AG09319 (cell line): ENCODE measurements at places on chromosomes 11 and 22.

- peak; percentile 58 for DNase-seq
These were observed 41.5 kb upstream of the HSPA8 start for GRCh38 chr11:123103326-123103980.

GRCh38 chr11:103109818-103110388, 677 bp downstream of the DYNC2H1 start:
- DNase-seq: no peak

DNA sequence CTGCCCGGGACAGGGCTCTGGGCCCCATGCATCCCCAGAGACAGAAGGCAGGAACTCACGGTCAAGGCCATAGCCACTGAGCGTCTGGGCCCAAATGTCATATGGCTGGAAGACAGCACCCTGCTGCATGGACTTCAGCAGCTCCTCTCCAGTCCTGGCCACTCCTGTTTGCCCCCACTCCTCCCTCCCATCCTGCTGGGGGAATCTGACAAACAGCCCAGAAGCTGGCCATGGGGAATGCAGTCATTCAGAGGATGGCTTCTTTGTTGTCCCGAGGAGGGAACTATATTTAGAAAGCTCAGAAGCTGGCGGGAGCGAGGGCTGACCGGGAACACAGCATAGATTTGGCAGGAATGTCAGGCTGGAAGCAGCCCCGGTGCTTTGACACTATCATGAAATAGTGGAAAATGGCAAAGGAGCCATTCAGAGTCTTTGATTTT, 35.0 kb downstream of the DKK3 start:
- peak; percentile 31 for DNase-seq

DNA sequence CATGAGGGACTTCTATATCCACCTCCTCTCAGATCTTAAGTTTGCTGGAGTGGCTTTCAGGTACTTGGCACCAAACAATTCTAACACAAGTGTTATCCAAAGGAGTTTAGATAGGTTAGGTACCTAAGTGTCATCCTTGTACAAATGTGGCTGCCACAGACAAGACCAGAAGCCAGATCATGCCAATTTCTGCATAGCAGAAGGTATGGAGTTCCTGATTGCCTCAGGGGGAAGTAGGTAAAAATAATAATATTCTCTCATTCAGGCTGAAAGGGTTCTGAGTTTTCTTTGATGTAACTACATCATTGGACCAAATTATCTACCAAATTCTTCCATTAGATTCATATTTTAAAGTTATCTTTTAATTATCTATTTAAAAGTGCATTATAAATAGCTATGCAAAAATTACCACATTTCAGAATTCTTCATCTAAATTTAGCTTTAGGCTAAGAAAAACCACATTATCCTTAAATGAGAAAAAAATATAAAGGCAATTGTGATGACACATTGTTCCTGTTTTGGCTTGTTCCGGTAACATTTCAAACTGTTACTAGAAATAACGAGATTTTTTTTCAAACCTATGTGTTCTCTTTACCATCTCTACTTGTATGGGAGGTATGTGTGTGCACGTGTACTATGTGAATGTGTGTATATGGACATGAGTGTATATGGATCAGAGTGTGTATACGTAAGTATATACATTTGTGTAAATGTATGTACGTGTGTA, 66.2 kb upstream of the POU2AF2 start:
- DNase-seq: no peak

GRCh38 chr11:76626921-76627401, 43.6 kb downstream of the LRRC32 start:
- DNase-seq: no peak

DNA sequence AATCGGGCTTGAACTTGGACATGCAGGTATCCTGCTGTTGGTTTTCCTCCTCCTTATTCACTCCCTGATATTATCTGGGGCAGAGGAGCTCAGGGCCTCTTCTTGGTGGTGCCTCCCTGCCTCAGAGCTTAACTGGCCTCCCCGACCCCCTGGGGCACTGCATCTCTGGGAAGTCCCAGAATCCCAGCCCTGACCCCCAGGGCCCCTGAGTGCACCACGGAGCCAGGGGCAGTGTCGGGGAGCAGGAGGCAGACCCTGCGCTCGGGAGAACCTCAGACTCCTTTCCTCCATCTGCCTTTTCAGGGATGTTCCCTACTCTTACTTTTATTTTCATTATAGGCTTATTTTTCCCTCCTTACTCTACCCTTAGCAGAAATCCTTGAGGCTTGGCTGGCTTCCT, 537.0 kb downstream of the BRD1 start:
- DNase-seq: no peak

DNA sequence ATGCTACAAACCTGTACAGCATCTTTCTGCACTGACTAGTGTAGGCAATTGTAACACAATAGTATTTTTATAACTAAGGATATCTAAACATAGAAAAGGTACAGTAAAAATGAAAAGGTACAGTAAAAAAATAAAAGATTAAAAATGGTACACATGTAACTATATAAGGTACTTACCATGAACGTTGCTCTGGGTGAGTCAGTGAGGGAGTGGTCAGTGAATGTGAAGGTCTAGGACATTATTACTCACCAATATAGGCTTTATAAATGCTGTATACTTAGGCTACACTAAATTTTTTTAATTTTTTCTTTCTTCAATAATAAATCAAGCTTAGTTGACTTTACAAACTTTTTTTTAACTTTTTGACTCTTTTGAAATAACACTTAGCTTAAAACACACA, 59.9 kb downstream of the EIF3M start:
- DNase-seq: no peak

DNA sequence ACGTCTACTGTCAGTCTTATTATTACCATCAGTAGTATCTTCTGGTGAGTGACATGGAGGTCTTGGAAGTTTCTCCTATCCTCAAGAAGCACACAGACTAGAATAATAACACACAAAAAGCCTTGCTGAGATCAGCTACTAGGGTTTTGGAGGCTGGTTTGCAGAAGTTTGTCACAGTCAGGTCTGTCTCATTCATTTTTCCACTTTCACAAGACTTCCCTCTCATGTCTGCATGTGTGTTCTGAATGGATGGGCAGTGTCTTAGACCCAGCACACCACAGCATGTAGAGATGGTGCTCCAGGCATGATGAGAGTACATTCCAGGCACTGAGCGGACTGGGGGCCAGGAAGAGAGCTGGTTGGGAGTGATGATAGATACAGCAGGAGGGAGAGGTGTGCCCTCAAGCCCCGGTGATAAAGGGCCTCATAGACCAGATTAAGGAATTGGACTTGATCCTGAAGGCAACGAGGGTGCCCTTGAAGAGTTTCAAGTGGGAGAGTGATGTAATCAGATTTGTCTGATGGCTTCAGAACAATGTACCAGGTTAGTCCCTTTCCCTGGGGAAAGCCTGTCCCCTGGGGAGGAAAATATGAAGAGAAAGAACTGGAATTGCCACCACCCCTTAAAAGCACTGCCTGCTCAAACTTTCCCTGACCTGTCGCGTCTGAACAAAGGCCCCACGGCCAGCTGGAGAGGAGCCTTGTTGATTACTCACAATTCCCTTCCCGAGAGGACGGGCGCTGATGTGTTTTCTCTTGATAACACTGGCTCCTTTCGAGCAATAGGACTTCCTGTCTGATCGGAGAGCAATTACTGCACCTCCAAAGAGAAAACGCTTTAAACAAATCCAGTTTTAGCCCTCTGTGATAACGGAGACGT, 45.1 kb upstream of the LMO2 start:
- DNase-seq: no peak

DNA sequence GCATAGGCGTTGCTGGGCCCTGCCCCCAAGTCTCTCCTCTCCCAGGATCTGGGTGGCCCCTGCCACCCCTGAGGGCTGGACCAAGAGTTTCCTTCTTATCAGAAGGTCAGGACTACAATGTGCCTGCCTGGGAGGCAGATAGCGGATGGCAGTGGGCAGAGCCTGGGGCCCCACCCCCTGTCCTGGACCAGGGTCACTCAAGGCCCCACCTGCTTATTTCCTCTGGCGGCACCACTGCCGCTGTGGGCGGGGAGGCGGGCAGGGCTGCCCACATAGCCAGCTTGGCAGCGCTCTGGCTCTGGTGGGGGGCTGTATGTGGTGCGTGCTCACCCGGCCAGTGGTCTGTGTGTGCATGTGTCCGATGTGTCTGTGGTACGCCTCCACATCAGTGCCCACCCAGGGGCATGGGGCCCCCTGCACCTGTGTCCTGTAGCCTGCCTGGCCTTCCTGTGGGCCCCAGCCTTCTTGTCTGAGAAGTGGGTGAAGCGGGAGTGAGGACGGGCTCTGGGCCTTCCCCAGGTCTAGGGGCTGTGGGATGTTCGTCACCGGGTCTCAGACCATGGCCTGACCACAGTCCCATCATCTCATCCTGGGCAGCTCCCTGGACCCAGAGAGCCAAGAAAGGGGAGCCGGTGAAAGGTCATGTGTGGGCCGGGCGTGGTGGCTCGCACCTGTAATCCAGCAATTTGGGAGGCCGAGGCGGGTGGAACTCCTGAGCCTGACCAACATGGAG, 3.0 kb downstream of the GAS2L1 start:
- DNase-seq: no peak

DNA sequence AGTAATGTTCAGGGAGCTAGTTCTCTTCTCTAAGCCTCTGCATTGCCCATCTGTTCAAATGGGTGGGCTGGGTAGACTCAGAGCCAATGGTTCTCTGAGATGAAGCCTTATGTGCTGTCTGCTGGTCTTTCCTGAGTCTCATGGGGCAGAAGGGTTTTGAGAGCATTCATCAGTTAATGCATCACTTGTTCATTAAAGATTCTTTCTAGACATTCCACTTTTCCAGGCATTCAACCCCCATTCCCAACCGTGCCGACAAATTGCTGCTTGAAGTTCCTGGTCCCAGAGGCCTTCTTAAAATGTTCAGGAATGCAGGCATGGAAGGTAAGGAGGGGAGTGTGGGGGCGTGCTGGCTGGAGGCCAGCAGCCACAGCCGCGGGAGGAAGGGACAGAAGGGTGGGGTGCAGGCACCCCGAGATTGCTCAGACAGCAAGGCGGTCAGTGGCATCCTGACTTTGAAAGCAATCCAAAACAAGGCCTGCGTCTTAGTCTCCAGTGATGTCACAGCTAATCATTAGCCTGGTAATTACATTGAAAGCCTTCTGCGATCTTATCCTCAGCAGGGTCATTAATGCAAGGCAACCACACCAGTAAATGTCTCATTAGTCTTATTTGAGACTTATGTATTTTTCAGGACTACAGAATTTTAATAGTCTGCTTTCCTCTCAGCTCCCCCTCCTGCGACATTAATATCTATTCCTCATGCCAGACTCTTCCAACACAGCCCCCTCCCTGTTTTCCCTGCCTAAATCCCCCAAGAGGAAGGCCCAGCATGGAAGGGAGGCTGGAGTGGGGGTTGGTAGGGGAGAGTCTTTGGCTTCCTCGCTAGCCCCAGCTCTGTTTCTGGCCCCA, 328.8 kb downstream of the MIAT start:
- no peak for DNase-seq

DNA sequence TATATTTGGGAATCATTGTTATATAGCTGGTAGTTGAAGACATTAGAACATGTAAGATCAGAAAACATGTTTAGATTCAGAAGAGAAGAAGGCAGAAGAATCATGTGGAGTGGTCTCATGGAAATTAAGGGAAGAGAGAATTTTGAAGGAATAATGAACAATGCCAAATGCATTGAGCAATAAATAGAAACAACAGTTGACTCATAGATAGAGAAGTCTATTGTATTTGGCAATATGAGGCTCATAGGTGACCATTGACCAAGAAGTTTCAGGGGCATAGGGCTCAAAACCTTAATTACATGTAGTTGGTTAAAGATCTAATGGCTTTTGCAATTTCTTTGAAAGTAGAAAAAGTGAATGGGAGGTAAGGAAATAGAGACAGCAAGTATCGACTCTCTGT, 123.9 kb downstream of the PAX6 start:
- no peak for DNase-seq

- no peak for DNase-seq
These were observed 1.1 kb downstream of the FAU start for GRCh38 chr11:65120831-65121230.

- no peak for DNase-seq
These were observed 12.9 kb downstream of the OR51L1 start for GRCh38 chr11:5007561-5007960.

DNA sequence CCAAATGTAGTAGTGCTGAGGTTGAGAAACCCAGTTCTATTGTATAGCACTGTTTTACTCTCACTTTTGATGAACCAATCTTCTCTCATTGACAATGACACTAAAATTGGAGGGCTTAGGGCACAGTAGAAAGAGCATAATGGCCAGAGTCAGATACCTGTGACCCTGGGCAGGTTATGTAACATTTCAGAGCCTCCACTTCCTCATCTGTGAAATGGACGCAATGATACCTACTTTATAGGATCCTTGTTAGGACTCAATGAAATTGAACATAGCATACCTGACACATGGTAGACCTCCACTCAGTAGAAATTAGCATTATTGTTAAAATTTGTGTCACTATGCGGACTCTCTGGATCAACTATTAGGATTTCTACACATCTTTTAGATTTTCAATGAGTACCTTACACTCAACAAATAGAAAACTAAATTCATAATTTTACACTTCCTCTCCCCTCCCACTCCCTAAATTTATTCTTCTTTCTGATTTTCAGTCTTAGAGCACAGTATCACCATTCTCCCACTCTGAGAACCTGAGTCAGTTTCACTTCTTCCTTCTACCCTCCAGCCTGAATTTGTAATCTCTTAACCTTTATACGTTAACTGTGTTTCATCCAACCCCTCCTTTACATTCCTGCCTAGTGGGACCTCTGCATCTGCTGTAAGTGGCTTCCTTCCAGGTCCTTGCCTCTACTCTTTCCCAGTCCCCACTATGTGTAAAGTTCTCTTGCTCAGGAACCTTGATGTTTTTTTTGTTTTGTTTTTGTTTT, 78.3 kb downstream of the MICAL2 start:
- no peak for DNase-seq

- no peak for DNase-seq
These were observed 20.4 kb upstream of the SCUBE1 start for GRCh38 chr22:43363315-43364168.

GRCh38 chr22:30044369-30044768, 35.9 kb upstream of the HORMAD2 start:
- DNase-seq: peak; percentile 37

DNA sequence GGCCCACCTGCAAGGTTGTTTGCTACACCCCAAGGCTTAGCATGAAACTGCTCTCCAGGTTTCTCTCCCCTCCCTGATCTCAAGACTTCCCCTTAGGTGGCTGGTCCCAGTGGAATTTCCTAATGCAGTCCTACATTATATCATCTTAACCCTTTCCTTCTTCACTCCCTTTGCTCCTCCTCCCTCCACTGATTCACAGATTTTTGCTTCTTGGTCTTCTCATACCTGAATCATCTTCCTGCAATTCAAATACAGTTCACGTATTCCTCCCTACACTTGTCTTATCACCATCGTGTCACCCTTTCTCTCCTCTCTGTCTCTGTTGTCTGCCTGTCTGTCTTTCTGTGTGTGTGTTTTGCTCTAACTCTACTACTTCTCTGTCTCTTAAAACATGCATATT, 17.0 kb downstream of the MMP10 start:
- no peak for DNase-seq

GRCh38 chr22:26477341-26477731, 6.2 kb downstream of the HPS4 start:
- DNase-seq: no peak

- no peak for DNase-seq
These were observed 5.5 kb downstream of the APOL2 start for GRCh38 chr22:36233796-36234195.
